ENCODE measurements at places on chromosomes 6 and 20.

DNA sequence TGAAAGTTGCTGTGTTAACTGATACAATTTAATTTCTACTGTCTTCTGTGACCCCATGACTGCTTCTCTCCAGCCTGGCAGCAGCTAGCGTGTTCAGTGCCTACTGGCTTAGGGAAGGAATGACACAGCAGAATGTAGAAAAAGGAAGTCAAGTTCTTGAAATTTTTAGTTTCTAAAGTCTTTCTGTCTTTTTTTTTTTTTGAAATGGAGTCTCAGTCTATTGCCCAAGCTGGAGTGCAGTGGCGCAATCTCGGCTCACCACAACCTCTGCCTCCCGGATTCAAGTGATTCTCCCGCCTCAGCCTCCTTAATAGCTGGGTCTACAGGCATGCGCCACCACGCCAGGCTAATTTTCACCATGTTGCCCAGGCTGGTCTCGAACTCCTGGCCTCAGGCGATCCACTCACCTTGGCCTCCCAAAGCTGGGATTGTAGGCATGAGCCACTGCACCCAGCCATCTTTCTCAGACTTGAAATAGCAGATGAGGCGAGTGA is 39.3 kb downstream of the PCNA start:
- no peak for DNase-seq

- DNase-seq: no peak
Measured at GRCh38 chr6:14277405-14277930, 159.9 kb downstream of the CD83 start.

GRCh38 chr6:16993396-16993795 is 108.5 kb upstream of the STMND1 start:
- DNase-seq: no peak

GRCh38 chr6:132760256-132760655 is 2.6 kb upstream of the VNN2 start:
- no peak for DNase-seq

DNA sequence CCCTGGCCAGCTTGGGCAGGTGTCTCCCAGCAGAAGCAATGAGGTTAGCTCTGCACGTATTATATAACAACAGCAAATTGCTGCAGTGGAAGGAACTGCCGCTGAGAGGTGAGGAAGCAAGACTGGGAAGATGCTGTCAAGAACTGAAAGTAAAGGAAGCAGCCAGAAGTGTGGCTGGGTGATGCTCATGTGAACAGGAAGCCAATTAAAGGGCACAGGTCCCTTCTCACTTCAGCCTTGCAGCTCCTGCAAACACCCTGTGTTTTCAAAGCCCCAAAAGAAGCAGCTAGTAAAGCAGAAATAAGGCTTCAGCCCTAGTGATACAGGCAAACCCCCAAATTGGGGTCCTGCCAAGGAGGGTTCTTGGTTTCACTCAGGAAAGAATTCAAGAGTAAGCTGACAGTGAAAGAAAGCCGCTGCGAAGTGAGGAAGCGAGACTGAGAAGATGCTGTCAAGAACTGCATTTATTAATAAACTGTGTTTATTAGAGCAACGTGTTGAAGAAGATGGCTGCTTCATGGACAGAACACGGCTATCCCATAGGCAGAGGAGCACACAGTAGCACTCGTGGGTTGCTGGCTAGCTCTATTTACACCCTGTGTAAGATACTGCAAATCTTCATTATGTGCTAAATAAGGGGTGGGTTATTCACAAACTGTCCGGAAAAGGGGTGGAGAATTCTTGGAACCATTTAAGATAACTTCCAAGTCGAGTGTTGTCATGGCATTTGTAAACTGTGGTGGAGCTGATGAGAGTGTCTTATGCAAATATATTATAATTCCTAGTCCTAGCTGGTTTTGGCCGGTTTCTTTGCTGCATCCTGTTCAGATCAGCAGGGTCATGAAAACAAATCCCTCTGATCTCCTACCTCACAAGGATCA is 152.2 kb downstream of the LINC00237 start:
- DNase-seq: no peak
